Activated naive CD4-positive, alpha-beta T cell treated with anti-CD3 and anti-CD28 coated beads, Interleukin-2, amount 10 ng/mL, durations not matched to agents 7 days and 5 days (primary cell): ENCODE measurements at places on chromosomes 13 and 19.

- no peak overlapping the region for H3K4me3 ChIP-seq
- no peak overlapping the region for H3K27ac ChIP-seq
- H3K27me3 ChIP-seq = peaks cover 18% of the 10 kb centered on the region
- DNase-seq = no peak
These were observed 42.9 kb upstream of the URAD start for GRCh38 chr13:28031220-28031895.

GRCh38 chr13:45454204-45454603, 10.5 kb upstream of the COG3 start:
- H3K4me1 ChIP-seq = no peaks in the 10 kb centered on the region
- H3K27me3 ChIP-seq = peaks cover 9% of the 10 kb centered on the region
- no peak overlapping the region for H3K4me3 ChIP-seq

DNA sequence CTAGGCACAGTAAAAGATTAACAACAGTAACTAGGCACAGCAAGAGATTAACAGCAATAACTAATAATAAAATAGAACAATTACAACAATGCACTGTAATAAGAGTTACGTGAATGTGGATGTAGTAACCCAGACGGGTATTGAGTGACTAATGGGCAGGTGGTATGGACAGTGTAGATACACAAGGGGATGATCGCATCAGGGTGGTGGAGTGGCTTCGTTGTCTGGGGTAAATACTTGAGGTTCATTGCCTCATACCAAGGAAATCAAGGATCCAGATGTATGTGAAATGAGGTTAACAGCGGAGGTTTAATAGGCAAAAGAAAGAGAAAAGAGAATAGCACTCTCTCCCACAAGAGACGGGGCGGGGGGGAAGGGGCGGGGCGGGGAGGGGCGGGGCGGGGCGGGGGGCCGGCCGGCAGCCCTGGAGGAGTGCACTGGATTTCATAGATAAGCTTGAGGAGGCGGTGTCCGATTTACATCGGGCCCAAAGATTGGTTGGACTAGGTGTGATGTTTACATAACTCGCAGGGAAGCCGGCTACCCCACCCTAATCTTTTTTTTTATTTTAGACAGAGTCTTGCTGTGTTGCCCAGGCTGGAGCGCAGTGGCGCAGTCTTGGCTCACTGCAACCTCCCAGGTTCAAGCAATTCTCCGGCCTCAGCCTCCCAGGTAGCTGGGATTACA, 106.3 kb downstream of the KCTD15 start:
- no peaks in the 10 kb centered on the region for H3K36me3 ChIP-seq
- H3K4me1 ChIP-seq = peaks cover 6% of the 10 kb centered on the region
- no peak overlapping the region for H3K4me3 ChIP-seq

GRCh38 chr13:20489185-20489820, 36.4 kb downstream of the CRYL1 start:
- no peak for DNase-seq
- H3K36me3 ChIP-seq = peaks cover 6% of the 10 kb centered on the region
- no peak overlapping the region for H3K27ac ChIP-seq
- H3K4me3 ChIP-seq = no peak overlapping the region
- H3K27me3 ChIP-seq = no peaks in the 10 kb centered on the region

DNA sequence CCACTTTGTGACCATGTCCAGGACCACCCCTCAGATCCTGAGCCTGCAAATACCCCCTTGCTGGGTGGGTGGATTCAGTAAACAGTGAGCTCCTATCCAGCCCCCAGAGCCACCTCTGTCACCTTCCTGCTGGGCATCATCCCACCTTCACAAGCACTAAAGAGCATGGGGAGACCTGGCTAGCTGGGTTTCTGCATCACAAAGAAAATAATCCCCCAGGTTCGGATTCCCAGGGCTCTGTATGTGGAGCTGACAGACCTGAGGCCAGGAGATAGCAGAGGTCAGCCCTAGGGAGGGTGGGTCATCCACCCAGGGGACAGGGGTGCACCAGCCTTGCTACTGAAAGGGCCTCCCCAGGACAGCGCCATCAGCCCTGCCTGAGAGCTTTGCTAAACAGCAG, 7.7 kb upstream of the CEACAM7 start:
- H3K4me1 ChIP-seq = no peaks in the 10 kb centered on the region
- no peak overlapping the region for H3K27ac ChIP-seq
- no peak overlapping the region for H3K4me3 ChIP-seq
- peaks cover 38% of the 10 kb centered on the region for H3K27me3 ChIP-seq
- DNase-seq = no peak
- H3K36me3 ChIP-seq = no peaks in the 10 kb centered on the region

- no peak overlapping the region for H3K4me3 ChIP-seq
- no peak for DNase-seq
- peaks cover 5% of the 10 kb centered on the region for H3K27me3 ChIP-seq
- H3K4me1 ChIP-seq = no peaks in the 10 kb centered on the region
These were observed 50.6 kb upstream of the MTIF3 start for GRCh38 chr13:27500806-27501534.

- peak overlapping the region; percentile 100 for H3K4me3 ChIP-seq
- peak; percentile 82 for DNase-seq
- peaks cover 55% of the 10 kb centered on the region for H3K4me1 ChIP-seq
These were observed 2.0 kb downstream of the KLF2 start for GRCh38 chr19:16326401-16327168.

- peaks cover 41% of the 10 kb centered on the region for H3K27me3 ChIP-seq
- peaks cover 10% of the 10 kb centered on the region for H3K4me1 ChIP-seq
- H3K4me3 ChIP-seq = no peak overlapping the region
- H3K36me3 ChIP-seq = no peaks in the 10 kb centered on the region
These were observed 11.5 kb downstream of the APLP1 start for GRCh38 chr19:35879770-35880317.

DNA sequence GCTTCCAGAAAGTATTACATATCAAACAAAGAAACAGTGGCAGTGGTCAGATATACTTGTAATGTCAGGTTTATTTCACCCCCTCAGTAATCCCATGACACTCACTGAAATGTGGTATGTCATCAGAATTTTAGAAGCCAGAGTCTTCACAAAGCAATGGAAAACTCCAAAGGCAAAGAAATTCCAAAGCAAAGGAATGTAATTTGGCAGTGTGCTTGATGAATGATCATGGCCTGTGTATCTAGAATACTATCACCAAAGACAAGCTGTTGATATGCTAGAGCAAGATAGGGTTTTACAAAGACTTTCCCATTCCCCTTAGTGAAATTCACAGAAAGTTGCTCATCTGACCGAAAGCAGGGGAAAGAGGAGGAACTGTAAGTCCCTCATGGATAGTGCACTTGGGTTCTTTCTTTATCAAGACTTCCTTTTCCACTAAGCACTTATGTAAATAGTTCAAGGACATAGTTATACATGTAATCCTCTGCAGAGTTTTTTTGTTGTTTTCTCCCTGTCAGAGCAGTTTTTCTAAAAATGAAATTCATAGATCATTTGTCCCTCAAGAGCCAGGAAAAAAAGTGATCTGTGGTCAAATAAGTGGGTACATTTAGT, 243.4 kb downstream of the NHLRC3 start:
- no peak overlapping the region for H3K27ac ChIP-seq
- H3K27me3 ChIP-seq = peaks cover 7% of the 10 kb centered on the region
- no peak overlapping the region for H3K4me3 ChIP-seq
- H3K4me1 ChIP-seq = no peaks in the 10 kb centered on the region
- no peaks in the 10 kb centered on the region for H3K36me3 ChIP-seq
- DNase-seq = no peak

- H3K4me3 ChIP-seq = no peak overlapping the region
- H3K27me3 ChIP-seq = no peaks in the 10 kb centered on the region
- no peak for DNase-seq
- H3K27ac ChIP-seq = no peak overlapping the region
These were observed 39.1 kb upstream of the RNF113B start for GRCh38 chr13:98216135-98216565.

DNA sequence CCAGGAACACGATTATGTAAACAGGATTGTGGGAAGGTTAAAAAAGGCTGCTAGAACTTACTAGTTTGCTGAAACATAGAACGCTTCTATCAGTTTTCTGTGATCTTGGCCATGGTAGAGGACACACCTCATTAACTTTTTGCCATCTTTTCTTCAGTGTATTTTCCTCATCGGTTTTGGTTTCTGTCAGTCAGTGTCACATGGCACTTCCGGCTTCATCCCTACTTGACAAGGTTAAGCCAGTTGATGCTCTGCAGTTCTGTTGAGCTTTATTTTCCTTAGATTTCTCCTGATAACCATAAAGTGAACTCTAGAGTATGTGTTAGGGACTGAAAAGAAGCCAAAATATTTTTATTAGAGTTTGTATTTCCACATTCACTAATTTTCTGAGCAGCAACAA, 147.5 kb downstream of the NDFIP2 start:
- H3K4me1 ChIP-seq = no peaks in the 10 kb centered on the region
- no peaks in the 10 kb centered on the region for H3K27me3 ChIP-seq
- no peak for DNase-seq
- no peak overlapping the region for H3K4me3 ChIP-seq

DNA sequence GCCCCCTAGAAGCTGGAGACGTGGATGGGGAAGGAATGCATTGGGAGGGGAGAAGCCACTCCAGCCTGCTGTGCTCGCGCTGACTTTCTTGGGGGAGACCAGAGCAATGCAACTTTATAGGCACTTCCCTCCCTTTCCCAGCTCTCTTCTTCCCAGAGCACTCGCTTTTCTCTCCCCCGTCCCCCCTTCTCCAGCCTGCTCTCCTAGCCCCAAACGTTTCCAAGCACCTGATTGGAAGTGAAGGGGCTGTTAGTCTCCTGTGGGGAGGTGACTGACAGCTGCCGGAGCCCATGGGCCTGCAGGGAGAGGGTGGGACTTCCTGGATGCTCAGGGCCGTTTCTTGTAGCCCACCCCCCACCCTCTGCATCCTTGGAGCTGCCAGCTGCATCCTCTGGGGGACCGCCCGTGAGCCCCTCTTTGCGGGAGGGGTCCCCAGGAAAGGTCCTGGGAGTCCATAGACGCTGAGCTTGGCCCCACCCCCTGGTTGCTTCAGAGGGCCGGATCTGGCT, 2.5 kb downstream of the HDGFL2 start:
- peaks cover 9% of the 10 kb centered on the region for H3K36me3 ChIP-seq
- peak overlapping the region; percentile 74 for H3K4me3 ChIP-seq
- H3K4me1 ChIP-seq = peaks cover 20% of the 10 kb centered on the region
- DNase-seq = peak; percentile 49
- H3K27ac ChIP-seq = peak overlapping the region; percentile 56
- H3K27me3 ChIP-seq = no peaks in the 10 kb centered on the region

- H3K27ac ChIP-seq = peak overlapping the region; percentile 55
- peaks cover 8% of the 10 kb centered on the region for H3K4me1 ChIP-seq
- no peaks in the 10 kb centered on the region for H3K36me3 ChIP-seq
- H3K4me3 ChIP-seq = no peak overlapping the region
- H3K27me3 ChIP-seq = no peaks in the 10 kb centered on the region
- DNase-seq = no peak
These were observed 257.7 kb downstream of the SLITRK6 start for GRCh38 chr13:85541476-85541875.

- H3K27me3 ChIP-seq = peaks cover 13% of the 10 kb centered on the region
- H3K4me3 ChIP-seq = no peak overlapping the region
- DNase-seq = no peak
- peaks cover 14% of the 10 kb centered on the region for H3K4me1 ChIP-seq
These were observed 1.2 kb downstream of the LACC1 start for GRCh38 chr13:43880926-43881325.
